ENCODE measurements at places on chromosomes 3 and 15. TPM values are rescaled to one million over a fixed set of nuclear protein-coding genes. Genes with fewer than 3 reads are reported as not detected.

- DNase-seq, result no peak
Measured at GRCh38 chr3:185685231-185686035, 99.3 kb downstream of the SENP2 start.

Gene PIF1
- 9.0 TPM for total RNA-seq

GRCh38 chr3:78273326-78273725 lies 1233.4 kb downstream of the ROBO2 start:
- no peak for DNase-seq

DNA sequence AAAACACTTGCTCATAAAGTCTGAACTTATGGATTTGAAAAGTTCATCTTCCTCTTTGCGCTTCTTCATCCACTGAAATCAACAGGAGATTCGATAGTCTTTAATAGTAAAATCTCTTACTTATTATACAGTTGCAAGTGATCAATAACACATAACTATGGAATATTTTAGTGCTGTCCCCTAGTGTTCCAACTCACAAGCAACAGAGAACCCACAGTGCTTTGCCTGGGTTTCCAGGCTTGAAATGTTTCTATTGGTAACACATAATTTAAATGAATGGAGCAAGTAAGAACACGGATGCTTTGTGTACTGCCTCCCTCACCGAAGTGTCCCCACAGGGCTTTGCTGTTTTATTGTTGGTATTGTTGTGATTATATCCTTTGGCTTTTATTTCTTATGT lies 93.5 kb downstream of the WDR72 start:
- no peak for DNase-seq

DNA sequence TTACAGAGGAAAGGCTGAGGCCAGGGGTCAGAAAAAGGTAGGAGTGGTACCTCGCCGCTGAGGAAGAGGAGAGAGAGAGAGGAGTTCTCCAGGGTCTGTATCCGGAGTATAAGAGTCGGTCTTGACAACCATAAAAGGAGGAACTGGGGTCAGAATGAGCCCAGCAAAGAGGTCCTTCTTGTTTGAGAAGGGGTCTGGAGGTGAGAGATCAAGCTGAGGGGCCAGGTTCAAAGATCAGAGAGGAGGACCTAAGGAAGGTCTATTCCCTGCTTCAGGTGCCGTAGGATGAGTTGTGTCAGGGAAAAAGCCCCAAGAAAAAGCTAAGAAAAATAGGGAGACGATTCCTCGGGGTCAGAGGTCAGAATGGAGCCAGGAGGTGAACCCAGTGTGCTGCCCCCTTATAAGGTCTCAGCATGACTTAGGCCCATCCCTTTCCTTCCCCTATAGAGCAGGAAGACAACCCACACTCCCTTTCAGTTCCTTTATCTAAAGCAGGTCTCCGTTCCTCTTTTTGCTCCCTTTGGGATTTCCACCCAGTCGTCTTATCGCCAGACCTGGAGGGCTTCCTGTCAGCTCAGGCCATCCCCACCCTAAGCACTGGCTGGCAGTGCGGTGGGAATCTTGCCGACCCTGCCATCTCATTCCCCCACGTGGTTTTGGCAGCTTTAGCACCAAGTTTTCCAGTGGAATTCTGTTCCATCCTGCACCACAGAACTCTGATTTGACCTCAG lies 651 bp downstream of the MTMR14 start:
- DNase-seq, result no peak

- DNase-seq, result peak; percentile 39
Measured at GRCh38 chr3:142027735-142028134, 121.6 kb downstream of the TFDP2 start.

GRCh38 chr3:27533261-27533607 lies 49.0 kb upstream of the SLC4A7 start:
- DNase-seq, result no peak

- DNase-seq, result no peak
Measured at GRCh38 chr3:150335631-150336030, 72.5 kb upstream of the TSC22D2 start.

Data from dermis microvascular lymphatic vessel endothelial cell (primary cell).